ENCODE measurements at places on chromosomes 7 and 10. TPM values are rescaled to one million over a fixed set of nuclear protein-coding genes. Genes with fewer than 3 reads are reported as not detected.

Gene TDRD1
- total RNA-seq, result not detected

Gene LRCH4
- 50.1 TPM for total RNA-seq

Gene NFE2L3
- 2.0 TPM for total RNA-seq

Gene FAM241B
- 1.3 TPM for total RNA-seq

Gene CRYGN
- total RNA-seq, result 0.19 TPM

Gene ACTL6B
- total RNA-seq, result not detected

Gene CLDN4
- total RNA-seq, result 193 TPM

Measured in esophagus squamous epithelium (tissue), 5 donors.